ENCODE measurements at places on chromosomes 11 and 22. TPM values are rescaled to one million over a fixed set of nuclear protein-coding genes. Genes with fewer than 3 reads are reported as not detected.

Gene MRGPRX4
- not detected for total RNA-seq

Gene PPP1CA
- total RNA-seq = 301 TPM

Gene C1QTNF5
- total RNA-seq = not detected

Gene SDF2L1
- total RNA-seq = 48.7 TPM

Gene TEX12
- total RNA-seq = 0.33 TPM

Gene MYBPC3
- not detected for total RNA-seq

Gene ABTB2
- total RNA-seq = 0.31 TPM

Gene CLCF1
- total RNA-seq = 0.86 TPM

Gene MS4A12
- total RNA-seq = not detected

Gene VSIG2
- total RNA-seq = 0.94 TPM

Gene TMEM135
- total RNA-seq = 45.3 TPM

Gene CCND1
- total RNA-seq = 0.78 TPM

Gene OR8A1
- total RNA-seq = not detected

Gene GP1BB
- not detected for total RNA-seq

Gene GLB1L2
- total RNA-seq = 2.2 TPM

Gene SLC5A4
- not detected for total RNA-seq

Gene FAT3
- total RNA-seq = not detected

Gene LRP4
- 0.24 TPM for total RNA-seq

Gene MRGPRE
- total RNA-seq = not detected

Gene TMEM191C
- total RNA-seq = 2.3 TPM

Gene TYR
- not detected for total RNA-seq

Gene CCDC116
- 0.78 TPM for total RNA-seq
